Stimulated activated CD4-positive, alpha-beta T cell treated with anti-CD3 and anti-CD28 coated beads, Interleukin-1b, Interleukin-23, amount 100 ng/mL, for 1 hour (primary cell): ENCODE measurements at places on chromosomes 7 and 10.

DNA sequence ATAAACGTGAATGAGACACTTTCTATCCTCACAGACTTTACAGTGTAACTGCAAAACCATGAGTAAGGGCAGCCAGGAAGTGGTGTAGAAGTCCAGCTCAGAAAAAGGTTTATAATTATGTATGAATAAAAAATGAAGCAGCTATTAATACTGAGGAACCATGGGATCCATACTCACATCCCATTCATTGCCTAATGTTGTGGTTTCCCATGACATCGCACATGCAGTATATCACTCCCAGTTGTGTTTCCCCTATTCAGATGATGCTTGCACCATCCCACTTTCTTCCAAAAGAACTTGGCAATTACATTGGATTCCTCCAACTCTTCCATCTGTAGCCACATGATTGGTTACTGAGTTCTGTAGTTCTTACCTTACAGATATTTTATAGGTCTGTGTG, 74.5 kb upstream of the SEMA3D start:
- no peak for DNase-seq

GRCh38 chr10:49367600-49367999, 28.3 kb downstream of the DRGX start:
- no peak for DNase-seq

DNA sequence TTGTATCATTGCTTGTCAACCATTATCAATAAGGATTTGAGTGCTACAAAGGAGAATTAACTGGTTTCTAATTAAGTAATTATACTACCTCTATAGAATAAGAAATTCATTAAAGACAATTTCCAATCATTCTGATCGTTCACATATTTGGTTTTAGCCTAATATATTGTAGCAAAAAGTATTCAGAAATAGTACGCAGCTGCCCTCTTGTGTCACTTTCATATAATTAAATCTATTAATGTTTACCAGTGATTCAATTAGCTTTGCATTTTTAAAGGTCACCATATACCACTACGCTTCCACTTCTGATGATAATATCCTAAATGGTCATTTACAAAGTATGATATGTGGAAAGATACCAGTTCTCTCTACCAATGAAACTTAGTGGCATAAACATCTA, 128.3 kb downstream of the NEBL start:
- no peak for DNase-seq

- no peak for DNase-seq
These were observed 89.1 kb downstream of the STRA8 start for GRCh38 chr7:135322571-135323340.

DNA sequence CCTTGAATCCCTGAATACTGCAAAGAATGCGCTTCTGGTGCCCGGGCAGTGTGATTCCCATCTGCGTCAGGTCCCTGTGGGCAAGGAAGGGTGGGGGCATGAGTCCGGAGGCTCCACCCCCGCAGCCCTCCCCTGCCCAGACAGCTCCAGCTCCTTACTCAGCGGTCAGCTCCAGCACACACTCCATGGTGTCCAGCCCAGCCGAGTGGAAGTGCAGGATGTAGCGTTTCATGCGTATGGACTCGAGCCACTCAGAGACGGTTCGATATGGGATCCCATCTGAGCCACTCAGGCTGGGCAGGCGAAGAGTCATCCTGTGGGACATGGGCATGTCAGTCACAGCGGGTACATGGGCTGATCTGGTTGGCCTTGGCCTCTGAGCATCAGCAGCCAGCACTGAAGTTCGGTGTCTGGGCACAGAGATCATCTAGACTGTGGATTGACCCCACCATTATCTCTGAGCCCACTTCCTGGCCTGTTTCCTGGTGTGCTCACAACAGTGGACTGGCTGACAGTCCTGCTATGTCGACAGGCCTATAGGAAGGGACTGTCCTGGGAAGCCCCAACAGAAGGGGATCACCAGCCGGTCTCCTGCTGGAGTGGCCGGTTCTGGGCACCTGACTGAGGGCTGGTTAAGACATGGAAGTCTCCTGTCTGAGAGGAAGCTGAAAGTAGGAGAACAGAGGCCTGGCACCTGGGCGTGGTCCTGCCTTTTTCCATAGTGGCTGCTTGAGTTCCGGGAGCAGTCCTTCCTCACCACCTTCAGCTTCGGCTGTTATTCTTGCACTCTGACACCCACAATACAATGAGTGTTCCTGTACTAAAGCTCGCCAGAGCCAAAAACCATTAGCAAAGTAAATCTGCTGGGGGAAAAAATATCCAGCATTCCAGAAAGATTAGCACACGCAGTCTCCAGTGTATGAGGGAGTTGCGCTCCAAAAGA, 10.6 kb downstream of the ZYX start:
- no peak for DNase-seq
